ENCODE measurements at places on chromosomes 7 and 10. TPM values are rescaled to one million over a fixed set of nuclear protein-coding genes. Genes with fewer than 3 reads are reported as not detected.

The CC2D2B gene
- total RNA-seq = 0.24 TPM

The PPP1R17 gene
- not detected for total RNA-seq

The LEP gene
- not detected for total RNA-seq

The CPA1 gene
- total RNA-seq = not detected

The ZNF727 gene
- not detected for total RNA-seq

The C7orf33 gene
- not detected for total RNA-seq

The PNLIPRP1 gene
- total RNA-seq = not detected

The SLC39A12 gene
- not detected for total RNA-seq

The PSD gene
- 0.24 TPM for total RNA-seq

The ARHGAP12 gene
- total RNA-seq = 25.9 TPM

The PNLIPRP3 gene
- total RNA-seq = 13.4 TPM

The ZNF467 gene
- total RNA-seq = 0.48 TPM

The ASB15 gene
- total RNA-seq = not detected

The PTN gene
- 0.35 TPM for total RNA-seq

The HOXA6 gene
- total RNA-seq = 3.4 TPM

The ARHGAP22 gene
- total RNA-seq = 7.1 TPM

The CPA2 gene
- 0.17 TPM for total RNA-seq

The ITPRID1 gene
- not detected for total RNA-seq

The ENO4 gene
- total RNA-seq = 0.14 TPM

The SPDYE2 gene
- not detected for total RNA-seq

The OR13A1 gene
- not detected for total RNA-seq

The TYW1B gene
- total RNA-seq = 1.1 TPM

The AHR gene
- total RNA-seq = 18.4 TPM

The SCIN gene
- total RNA-seq = not detected
